ENCODE measurements at places on chromosomes 12 and 14.

DNA sequence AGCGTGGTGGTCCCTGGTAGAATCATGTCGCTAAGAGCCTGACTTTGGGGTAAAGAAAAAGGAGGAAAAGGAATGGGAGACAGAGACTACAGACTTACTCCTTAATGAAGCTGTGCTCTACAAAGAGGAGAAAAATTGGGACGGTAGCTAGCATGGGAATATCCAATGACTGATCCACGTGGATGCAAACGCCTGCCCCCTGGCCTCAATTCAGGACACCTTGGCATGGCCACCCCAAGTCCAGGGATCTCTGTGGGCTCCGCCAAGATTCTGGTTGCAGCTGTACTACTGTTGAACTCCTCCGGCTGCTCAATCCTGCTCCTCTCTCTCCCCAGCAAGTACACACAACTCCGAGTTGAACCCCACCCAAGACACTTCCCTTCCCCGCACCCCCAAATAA lies 70.5 kb upstream of the DIO3 start:
- no peak for DNase-seq

- DNase-seq = no peak
Observed at GRCh38 chr12:21599143-21599999, 5.3 kb downstream of the GYS2 start.

DNA sequence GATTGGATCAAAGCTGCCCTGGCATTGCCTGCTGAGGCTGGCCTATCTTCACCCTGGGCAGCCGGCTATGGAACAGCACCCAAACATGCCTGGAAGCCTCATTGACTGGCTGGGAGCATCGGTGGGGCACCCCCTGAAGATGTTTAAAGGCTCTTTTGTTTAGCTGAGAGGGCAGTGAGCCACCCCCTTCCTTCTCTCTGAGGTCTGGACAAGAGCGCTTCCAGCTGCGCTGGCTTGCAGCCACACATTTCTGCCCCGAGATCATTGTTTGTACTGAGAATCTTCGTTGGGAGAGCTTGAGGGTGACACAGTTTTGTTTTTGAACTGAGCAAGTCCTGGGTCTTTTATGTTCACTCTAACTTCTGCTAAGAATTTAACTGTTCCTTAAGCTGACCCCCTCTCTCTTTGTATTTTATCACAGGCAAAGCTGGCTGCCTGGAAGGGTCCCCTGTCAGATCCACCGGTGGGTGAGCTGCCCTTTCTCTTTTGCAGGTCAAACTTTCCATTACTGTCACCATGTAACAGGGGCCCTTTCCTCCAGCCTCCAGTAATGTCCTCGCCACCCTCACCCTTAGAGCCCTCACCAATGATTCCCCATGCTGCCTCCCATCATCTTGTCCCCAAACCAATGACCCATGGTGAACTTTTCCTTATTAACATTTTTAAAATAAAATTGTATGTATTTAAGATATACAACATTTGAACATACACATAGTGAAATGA lies 212.2 kb downstream of the KIF26A start:
- DNase-seq = no peak

GRCh38 chr14:53004976-53005375 lies 54.1 kb upstream of the FERMT2 start:
- no peak for DNase-seq

- DNase-seq = no peak
Observed at GRCh38 chr14:68664225-68664681, 128.6 kb downstream of the ZFP36L1 start.

DNA sequence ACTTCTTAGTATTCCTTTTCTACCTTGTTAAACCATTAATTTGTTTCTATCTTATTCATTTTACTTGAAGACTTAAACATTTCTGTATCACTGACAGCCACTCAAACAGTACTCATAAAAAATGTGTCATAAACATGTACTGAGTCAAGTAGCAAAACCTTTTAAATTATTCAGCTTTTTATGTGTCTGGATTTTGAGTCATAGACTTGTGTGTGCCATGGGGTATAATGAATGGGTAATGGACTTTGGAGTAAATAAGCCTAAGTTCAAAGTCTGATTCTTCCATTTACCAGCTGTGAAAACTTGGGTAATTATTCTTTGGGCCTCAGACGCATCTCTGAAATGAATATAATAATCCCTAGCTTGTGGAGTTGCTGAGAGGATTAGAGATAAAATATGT lies 199.0 kb downstream of the RAD51B start:
- DNase-seq = no peak

DNA sequence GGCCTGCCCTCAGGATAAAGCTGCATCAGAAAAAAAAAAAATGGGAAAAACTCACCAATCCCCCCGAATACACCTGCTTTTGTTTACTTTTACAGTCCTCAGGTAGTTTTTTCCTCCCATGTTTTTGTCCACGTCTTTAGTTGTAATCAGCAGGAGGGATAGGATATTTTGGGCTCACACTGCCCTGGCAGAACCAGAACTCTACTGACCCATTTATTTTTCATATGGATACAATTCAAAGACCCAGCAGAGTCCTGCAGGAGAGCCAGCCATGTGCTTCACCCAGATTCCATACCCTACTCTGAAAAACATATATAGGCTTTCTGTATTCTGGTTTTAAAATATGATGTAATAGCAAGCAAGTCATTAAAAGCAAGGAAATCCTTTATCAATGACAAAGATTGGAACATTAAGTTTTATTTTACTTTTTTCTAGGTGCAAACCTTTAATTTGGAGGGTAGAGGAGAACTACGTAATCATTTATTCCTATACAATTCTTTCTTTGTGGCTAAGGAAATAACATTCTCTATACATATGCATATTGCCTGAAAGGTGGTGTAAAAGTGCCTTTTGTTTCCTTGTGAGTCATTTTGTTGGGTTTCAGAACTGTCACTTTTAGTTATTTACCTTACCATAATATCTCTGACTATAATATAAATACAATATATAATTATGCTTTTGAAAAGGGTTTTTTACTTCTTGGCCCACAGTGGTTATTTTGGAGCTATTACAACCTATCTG lies 19.1 kb downstream of the DACT1 start:
- no peak for DNase-seq

DNA sequence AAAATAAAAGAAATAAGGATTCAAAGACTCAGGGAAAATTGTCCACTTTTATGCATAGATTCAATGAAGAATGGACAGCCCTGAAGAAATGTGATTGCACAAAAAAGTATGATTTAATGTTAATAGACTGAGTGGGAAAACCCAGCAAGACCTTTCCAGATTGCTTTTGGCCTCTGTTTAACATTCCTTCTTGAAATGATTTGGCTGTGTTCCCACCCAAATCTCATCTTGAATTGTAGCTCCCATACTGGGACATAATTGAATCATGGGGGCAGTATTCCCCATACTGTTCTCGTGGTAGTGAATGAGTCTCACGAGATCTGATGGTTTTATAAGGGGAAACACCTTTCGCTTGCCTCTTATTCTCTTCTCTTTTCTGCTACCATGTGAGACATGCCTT lies 1316.9 kb upstream of the SEL1L start:
- no peak for DNase-seq

- no peak for DNase-seq
Observed at GRCh38 chr12:93186131-93186530, 191.6 kb upstream of the NUDT4 start.

DNA sequence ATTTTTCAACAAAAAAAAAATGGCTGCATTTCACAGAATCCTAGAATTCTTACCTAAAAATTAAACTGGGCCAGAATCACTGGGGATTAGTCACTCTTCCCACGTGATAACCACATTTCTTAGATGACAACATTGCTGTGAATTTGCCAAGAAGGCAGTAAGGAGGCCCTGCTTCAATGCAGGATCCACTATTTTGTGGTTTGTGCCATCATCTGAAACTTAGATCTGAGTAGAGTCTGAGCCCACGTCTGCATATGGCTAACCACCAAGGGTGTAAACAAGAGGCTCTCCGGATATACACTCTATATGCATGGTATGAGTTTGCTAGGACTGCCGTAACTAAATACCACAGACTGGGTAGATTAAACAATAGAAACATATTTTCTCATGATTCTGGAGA lies 24.4 kb upstream of the TBX5 start:
- no peak for DNase-seq

- no peak for DNase-seq
Observed at GRCh38 chr12:93387780-93388179, 10.1 kb downstream of the NUDT4 start.

GRCh38 chr14:64450255-64450654 lies 15.0 kb upstream of the AKAP5 start:
- no peak for DNase-seq

GRCh38 chr12:20374795-20375194 lies 6.5 kb downstream of the PDE3A start:
- DNase-seq = no peak

DNA sequence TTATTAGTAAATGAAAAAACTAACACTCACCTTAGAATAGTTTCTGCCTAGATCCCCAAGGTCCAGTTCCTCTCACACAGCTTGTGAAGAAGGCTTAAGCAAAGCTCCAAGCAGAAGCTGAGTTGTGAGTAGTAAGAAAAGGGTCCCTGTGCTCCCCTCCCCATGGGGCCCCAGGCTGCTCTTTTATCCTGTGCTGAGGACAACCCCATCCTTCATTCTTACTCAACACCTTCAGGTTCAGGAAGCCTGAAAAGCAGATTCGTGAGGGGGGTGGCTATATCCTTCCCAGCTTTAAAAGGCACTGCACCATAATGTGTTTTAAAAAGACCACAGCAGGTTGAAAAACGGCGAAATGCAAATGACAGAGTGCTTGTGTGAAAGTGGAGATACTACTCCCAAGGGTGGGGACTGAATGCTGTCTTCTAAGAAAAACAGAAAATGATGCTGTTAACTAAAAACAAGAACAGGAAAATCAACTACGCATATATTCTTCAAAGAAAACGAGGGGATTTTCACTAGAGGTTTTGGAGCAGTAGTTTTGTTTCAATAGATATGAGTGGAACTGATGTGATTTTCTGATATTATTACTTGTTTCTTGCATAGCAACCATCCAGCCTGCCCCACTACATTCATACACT lies 182.7 kb downstream of the KTN1 start:
- DNase-seq = no peak

DNA sequence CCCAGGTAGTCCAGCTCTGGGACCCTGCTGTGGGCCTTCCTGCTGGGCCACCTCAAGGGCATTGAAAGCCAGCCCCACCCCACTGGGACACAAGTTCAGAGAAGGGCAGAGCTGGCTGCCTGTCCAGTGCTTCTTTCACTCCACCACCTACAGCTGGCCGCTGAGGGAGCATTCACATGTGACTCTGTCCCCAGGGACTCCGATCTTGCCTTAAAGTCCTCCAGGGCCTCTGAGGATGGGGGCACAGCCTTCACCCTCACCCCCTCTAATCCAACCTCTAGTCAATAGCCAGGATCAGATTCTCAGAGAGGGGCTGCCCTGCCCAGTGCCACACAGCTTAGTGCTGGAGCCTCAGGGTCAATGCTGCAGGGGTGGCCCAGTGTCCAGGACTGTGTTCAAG lies 5.0 kb upstream of the CYP46A1 start:
- DNase-seq = no peak

DNA sequence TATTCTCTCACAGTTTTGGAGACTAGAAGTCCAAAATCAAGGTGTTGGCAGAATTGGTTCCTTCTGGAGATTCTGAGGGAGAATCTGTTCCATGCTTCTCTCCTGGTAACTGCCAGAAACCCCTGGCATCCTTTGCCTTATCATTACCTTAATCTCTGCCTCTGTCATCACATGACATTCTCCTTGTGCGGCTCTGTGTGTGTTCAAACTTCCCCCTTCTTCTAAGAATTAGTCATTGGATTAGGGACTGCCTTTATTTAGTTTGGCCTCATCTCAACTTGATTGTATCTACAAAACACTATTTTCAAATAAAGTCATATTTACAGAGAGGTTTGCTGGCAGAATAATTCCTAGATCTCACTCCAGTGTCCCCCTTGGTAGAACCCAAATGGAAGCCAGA lies 68.9 kb downstream of the ZNF641 start:
- no peak for DNase-seq

GRCh38 chr12:8664228-8664913 lies 1.7 kb upstream of the MFAP5 start:
- DNase-seq = no peak

DNA sequence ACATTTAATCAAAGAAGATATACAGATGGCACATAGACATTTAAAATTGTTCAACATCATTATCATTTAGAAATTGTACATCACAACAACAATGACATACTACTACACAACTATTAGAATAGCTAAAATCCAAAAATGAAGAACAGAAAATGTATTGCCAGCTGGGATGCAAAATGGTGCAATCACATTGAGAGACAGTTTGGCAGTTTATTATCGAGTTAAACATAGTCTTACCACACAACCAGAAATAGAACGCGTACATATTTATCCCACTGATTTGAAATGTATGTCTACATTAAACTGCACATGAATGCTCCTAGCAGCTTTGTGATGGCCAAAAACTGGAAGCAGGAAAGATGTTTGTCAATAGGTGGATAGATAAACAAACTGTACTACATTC lies 791.5 kb upstream of the MGAT4C start:
- DNase-seq = no peak

DNA sequence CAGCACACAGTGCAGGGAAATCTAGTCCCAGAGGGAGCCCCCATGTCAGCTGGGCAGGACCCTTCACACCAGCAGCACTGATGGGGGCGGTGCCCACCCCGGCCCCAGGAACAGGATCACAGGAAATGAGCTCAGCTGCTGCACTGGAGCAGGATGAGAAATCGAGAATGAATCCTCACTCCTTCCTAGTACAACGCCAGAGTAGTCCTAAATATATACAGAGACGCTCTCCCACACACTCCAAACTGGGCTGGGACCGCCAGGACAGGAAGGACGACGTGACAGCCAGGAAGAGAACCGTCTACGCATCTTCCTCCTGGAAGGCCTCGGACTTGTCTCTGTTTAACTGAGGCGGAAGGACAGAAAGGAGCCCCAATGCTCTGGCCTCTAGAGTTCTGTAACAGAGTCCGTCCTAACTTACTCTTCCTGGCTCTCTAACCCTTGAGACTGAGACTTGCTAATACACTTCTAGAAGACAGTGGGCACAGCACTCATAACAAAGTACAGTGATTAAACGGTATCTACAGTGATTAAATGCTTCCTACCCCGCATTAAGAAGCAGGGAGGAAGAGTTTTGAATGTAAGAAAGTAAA lies 33.4 kb downstream of the CDC42BPB start:
- DNase-seq = no peak

GRCh38 chr12:42237052-42237852 lies 796 bp downstream of the YAF2 start:
- peak; percentile 75 for DNase-seq

GRCh38 chr14:34122081-34122480 lies 171.2 kb upstream of the EGLN3 start:
- no peak for DNase-seq

DNA sequence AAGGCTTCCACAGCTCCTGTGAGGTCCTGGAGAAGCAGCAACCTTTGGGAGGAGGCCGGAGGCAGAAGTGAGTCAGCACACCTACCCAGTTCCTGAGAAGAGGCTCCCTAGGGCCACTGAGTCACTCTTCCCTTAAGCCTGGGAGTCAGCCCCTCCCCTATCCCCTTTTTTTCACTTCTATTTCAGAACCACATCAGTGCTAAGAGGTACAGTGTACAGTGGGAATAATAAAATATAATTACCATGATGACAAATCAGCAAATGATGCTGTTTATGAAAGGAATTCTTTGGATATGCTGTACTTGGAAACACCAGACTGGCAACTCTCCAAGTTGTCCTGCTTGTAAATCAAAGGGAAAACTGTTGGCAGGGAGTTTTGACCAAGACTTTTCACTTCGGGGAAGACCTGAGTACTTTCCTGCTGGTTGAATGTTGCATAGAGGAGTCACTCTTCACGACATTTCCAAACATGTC lies 7.8 kb upstream of the TBPL2 start:
- DNase-seq = peak; percentile 32
